CD4-positive, alpha-beta T cell treated with Interleukin-4 for 4 hours (primary cell): ENCODE measurements at places on chromosomes 5 and 9.
A peak's percentile ranks its signal among the peaks of the same experiment; 100 is the strongest.

- DNase-seq = no peak
Measured at GRCh38 chr5:96468956-96469355, 35.9 kb upstream of the PCSK1 start.

GRCh38 chr5:78919796-78920195 is 65.3 kb downstream of the ARSB start:
- no peak for DNase-seq

GRCh38 chr5:126597156-126597555 is 2.1 kb upstream of the ALDH7A1 start:
- DNase-seq = no peak

DNA sequence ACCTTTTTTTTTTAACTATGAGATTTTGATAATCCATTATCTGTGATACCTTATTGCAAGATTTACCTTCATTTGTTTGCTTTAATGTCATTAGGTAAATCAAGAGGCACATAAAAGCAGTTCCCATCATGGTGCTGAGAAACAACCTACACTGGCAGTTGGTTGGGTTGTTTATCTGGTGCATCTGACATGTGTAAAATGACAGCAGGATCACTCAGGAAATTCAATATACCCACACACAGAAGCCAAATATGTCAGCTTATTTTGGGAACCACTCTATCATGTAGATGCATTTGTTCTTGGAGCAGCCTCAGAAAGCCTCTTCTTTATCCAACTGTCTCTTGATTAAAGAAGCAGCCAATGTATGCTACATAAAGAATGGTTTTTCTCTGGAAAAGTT is 7.8 kb upstream of the CCDC192 start:
- no peak for DNase-seq

DNA sequence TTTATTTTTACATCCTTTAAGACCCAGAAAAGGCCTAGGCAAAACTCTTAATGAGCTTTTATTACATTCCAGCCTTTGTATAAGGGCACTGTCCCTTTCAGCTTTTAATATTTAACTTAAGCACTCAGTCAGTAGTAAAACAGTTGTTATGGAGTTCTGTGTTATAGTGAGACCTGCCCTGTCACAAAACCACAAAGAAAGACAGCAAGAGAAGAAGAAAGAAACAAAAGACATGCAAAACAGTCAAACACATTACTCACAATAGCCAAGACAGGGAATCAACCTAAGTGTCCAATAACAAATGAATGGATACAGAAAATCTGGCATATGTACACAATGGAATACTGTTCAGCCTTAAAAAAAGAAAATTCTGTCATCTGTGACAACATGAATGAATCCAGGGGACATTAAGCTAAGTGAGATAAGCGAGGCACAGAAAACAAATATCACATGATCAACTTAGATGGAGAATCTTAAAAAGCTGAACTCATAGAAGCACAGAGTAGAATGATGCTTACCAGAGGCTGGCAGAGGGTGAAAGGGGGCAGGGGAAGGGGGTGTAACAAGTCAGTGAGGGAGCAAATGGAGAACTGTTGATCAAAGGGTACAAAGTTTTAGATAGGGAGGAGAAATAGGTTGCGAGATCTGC is 63.8 kb upstream of the CCNG1 start:
- DNase-seq = no peak

GRCh38 chr5:1540166-1540565 is 16.4 kb upstream of the LPCAT1 start:
- DNase-seq = no peak

DNA sequence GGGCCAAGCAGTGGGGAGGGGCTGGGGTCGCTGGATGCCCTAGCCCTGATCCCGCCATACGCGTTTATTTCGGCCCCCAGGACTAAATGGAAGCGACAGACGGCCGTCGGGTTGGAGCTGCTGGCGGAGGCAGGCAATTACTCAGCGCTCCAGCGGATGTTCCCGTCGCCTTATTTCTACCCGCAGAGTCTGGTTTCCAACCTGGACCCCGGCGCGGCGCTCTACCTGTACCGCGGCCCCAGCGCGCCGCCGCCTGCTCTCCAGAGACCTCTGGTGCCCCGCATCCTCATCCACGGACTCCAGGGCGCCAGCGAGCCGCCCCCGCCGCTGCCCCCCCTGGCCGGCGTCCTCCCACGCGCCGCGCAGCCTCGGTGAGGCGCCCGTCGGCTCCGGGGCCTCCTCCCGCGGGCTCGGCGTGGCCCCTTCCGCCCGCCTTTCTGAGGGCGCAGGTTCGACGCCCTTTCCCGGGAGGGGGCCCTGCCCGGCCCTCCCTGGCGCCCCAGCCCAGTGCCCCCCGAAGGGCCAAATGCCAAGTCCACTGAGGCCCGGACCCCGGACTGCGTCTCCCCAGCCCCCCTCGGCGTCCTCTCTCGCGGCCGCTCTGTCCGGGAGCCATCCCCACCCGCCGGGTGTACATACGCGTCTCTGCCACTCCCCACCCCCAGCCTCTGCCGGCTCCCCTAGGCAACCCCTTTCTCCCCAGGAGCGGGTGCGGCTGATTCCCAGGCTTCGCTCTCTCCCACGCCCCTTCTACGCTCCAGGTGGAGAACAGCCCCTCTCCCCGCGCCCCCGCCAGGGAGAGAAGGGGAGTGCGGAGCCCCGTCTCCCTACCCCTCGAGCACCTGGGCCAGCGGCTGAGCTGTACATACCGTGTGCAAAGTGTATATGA is 7.0 kb downstream of the BARHL1 start:
- no peak for DNase-seq

GRCh38 chr5:61572959-61573358 is 240.9 kb downstream of the ZSWIM6 start:
- DNase-seq = no peak

- DNase-seq = no peak
Measured at GRCh38 chr5:633501-633955, 21.4 kb downstream of the CEP72 start.

- no peak for DNase-seq
Measured at GRCh38 chr5:158421319-158421718, 562.4 kb upstream of the CLINT1 start.

DNA sequence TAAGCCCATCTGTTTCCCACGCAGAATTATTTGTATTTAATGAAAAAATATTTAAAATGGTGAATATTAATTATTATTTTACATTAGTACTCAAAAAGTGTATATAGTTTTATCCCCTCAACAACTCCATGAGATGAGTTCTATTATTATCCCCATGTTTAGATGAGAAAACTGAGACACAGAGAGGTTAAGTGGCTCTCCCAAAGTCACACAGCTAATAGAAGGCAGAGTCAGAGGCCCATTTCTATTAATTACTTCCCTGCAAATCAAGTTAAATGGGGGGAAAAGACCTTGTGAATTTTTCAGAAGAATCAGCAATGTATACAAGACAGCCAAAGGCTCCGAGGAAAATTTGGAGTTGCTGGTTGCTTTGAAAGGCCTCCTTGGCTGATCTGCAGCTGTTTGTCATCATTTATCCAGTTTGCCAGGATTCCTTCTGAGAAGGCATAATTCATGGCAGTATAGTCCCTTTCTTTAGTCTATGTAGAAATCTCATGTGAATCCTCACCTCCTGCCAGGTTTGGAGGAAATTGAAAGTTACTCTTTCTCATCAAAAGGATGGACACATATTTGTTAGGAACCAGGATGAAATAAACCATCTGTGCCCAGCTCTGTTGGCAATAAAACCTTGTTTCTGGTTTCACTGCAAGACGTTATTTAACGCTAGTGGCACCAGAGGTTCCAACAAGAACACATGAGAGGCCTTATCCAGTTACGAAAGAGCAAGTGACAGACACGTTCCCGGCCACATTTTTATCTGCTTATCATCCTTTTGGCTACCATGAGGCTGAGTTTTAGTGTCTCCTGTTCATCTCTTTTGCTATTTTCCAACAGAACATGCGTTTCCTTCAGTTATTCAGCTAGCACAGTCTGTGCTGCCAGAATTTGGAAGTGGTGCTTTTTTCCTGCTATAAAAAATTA is 621 bp downstream of the FYB1 start:
- no peak for DNase-seq

- DNase-seq = no peak
Measured at GRCh38 chr5:56522960-56523359, 289.8 kb upstream of the ANKRD55 start.

DNA sequence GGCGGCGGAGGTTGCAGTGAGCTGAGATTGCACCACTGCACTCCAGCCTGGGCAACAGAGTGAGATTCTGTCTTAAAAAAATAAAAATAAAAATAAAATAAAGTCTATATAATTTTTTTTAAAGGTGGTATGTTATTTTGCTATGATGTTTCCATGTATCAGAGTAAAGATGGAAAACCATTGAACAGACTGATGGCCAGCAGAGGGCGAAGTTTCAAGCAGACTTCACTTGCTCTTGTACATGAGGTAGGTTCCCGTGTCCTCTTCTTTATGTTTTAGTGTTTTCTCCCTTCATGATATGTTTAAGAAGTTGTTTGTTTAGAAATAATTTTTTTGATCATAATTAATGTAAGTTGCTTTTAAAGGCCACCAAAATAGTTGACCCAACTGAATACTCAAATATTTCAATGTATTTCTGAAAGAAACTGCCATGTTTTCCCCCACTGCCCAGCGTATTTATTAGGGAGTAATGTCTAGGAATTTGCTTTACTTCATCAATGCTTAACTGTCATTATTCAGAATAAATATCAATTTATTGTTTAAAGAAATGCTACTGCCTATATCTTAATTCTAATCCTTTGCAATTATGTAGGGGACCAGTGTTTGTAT is 146.4 kb downstream of the HACD4 start:
- DNase-seq = peak; percentile 48

- DNase-seq = no peak
Measured at GRCh38 chr5:41835645-41836044, 34.6 kb downstream of the OXCT1 start.

DNA sequence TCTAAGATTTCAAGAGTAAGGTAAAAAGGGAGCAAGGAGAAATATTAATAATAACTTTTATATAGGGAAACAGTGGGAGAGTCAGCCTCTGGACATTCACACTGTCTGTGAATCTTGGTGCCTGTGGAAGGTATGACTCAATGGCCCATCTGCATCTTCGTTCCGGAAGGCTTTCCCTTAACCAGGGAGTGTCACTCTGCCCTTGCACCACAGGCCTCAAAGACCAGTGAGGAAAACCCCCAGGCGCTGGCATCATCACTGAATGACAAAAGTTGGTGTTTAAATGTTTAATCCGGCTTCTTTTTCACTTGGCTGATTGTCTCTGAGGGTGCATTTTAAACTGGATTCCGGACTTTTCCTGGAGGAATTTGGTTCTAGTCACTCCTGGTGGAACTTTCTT is 522.4 kb upstream of the TLE4 start:
- no peak for DNase-seq

DNA sequence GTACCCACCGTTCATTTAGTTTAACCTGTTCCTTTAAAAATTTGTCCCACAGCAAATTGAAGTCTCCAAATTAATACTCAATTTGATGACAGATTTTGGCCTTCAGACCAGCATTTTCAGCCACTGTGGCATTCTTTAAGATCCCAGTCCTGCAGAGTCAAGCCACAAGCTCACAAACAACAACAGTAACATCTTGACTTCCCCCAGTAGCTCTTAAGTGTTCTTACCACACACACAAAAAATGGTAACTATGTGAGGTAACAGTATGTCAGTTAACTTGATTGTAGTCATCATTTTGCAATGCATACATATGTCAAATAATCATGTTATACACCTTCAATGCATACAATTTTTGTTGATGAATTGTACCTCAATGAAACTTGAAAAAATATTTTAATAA is 247.9 kb downstream of the LURAP1L start:
- no peak for DNase-seq

GRCh38 chr5:173231381-173231766 is 3.6 kb downstream of the NKX2-5 start:
- no peak for DNase-seq
